D341Med (cell line): ENCODE measurements at places on chromosomes 7 and 10.

- no peak for DNase-seq
These were observed 67.8 kb downstream of the ZRANB1 start for GRCh38 chr10:125009661-125010161.

- no peak for DNase-seq
These were observed 148.3 kb upstream of the BMPER start for GRCh38 chr7:33757050-33757449.

- DNase-seq = no peak
These were observed 205.3 kb downstream of the CHRM2 start for GRCh38 chr7:137073571-137074325.

DNA sequence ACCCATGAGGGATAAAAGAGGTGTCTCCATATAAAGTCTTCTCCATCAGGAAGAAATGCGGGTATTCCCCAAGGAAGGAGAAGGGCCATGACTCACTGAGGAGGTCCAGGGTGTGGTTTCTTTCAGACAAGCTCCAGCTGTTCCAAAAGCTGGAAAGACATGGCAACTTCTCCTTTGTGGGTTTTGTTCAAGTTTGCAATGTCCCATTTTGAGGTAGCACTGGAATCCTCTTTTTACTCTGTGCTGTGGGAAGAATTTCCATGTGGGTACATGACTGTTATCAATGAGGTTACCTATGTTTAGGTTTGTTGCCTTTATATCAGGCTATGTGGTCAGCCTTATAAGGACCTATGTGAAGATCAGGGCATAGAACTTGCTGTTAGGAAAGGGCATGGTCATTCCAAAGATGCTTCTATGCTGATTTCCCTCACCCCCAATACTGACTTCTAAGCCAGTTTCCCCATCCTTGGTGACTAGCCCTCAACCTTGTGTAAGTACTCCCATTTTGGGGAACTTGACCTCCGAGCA is 697.5 kb downstream of the INHBA start:
- DNase-seq = no peak

- no peak for DNase-seq
These were observed 107.4 kb upstream of the GLCCI1 start for GRCh38 chr7:7861211-7861633.
